ENCODE measurements at places on chromosomes 1 and 21.

GRCh38 chr1:55490547-55490946, 275.4 kb upstream of the USP24 start:
- DNase-seq = no peak

DNA sequence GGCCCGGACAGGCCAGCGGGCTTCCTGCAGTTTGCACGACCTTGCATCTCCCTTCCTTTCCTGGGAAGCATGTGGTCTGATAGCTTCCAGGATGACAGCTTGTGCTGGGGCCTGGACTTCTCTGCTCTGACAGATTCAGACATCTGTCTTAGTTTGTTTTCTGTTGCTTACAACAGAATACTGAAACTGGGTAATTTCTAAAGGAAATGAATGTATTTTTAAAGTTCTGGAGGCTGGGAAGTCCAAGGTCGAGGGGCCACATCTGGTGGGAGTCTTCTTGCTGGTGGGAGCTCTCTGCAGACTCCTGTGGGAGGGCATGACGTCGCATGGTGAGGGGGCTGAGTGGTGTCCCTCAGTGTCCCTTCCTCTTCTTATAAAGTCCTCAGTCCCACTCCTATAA, 35.3 kb upstream of the TENT5B start:
- no peak for DNase-seq

GRCh38 chr1:172180501-172181285, 239.8 kb upstream of the C1orf105 start:
- DNase-seq = peak; percentile 55

- DNase-seq = no peak
Observed at GRCh38 chr1:220137019-220137786, 43.3 kb downstream of the IARS2 start.

DNA sequence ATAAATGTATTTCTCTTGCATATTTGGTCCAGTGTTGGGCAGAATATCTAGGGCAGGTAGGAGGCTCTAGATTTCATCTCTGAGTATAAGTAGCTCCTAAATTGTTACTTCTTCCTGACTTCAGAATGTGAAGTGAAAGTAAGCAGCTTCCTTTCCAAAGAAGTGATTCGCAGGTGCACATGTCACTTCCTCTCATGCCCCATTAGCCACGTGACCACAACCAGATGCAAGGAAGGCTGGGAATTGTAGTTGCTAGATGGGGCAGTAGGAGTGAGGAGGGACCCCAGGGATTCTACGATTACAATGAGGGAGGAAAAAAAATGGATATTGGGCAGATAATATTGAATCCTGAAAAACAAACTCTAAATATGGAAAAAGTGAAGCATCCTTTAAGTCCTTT, 113.2 kb upstream of the CYYR1 start:
- peak; percentile 12 for DNase-seq

All from activated T-cell treated with anti-CD3 and anti-CD28 coated beads, Interleukin-2, amount 50 U/mL, for 72 hours (primary cell).